SIG-M5 (cell line): ENCODE measurements at places on chromosomes 4 and X.

GRCh38 chr4:109959195-109959594 lies 46.5 kb downstream of the EGF start:
- DNase-seq: no peak

- DNase-seq: no peak
Observed at GRCh38 chr4:186717556-186717955, 6.1 kb downstream of the FAT1 start.

DNA sequence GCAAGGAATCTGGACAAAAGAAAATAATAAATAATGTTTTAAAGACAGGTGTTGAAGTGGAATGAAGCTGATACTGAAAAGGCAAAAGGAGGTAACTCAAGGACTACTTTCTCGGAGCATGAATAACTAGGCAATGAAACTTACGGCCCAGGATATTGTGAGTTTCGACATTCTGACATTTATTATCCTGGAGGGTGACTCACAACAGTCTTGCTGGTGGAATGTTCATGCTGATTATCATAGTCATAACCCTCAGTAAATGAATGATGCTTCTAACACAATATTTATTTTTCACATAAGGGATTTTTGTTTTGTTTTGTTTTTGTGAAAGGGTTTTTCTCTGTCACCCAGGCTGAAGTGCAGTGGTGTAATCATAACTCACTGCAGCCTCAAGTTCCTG lies 147.0 kb upstream of the HPGD start:
- no peak for DNase-seq

DNA sequence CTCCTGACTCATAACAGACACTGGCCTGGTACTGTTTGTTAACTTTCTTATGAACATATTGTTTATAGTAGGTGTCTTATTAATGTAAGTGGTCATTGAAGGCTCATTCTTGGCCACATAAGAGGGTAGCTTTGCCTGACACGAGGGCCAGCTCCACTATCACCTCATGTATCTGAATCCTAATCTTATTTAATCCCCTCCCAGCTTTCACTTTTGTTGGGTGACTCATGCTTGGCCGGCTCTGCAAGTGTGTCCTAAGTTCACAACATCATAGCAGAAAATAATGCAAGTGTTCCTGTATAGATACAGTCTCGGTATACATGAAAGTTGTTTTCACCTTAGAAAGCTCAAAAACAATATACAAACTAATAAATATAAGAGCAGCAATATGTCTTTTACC lies 283.8 kb downstream of the IQCM start:
- DNase-seq: no peak

DNA sequence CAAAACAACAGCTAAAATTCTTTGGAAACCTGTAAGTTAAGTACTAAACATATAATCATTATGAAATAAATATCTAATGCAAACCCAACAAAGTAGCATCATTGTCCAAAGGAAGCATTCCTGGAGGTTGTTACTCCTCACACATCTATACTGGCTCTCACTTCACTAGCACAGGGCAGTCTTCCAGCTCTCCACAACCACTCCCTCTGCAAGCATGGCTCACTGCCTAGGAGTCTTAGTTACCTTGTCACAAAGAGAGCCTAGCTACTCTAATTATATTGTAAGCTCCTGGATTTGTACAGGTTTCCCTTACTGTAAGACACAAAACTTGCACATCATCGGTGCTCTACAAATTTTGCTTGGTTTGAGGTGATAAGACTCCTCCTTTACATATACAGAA lies 76.1 kb downstream of the AMMECR1 start:
- DNase-seq: no peak

DNA sequence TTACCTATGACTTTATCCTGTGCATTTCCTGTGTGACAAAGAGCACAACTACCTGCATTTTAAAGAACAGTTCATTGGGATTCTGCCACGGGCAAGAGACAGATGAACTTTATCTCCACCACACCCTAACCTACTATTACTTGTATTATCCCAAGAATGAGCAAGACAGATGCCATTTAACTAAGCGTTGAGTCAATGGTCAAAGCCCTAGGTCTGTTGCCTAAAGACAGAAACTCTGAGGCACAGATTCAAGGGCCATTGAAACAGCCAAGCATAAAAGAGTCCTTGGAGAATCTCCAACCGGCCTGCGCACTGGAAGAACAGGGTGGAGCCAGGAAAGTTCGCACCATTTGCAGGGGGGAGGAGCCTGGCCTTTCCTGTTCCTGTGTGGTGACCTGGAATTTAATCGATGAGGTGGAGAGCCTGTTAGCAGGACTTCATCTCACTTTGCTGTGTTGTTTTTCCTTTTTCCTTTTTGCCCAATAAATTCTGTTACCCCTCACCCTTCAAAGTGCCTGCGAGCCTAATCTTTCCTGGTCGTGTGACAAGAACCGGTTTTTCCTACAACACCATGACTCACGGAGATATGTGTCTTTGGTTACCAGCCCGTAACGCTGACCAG lies 146.4 kb upstream of the DIAPH2 start:
- no peak for DNase-seq

GRCh38 chrX:123486297-123486696 lies 246.6 kb downstream of the THOC2 start:
- no peak for DNase-seq

- DNase-seq: no peak
Observed at GRCh38 chr4:87462102-87462501, 39.7 kb downstream of the NUDT9 start.

GRCh38 chrX:40158036-40158706 lies 60.4 kb upstream of the BCOR start:
- no peak for DNase-seq

GRCh38 chrX:22300130-22300529 lies 27.4 kb downstream of the CBLL2 start:
- DNase-seq: no peak

DNA sequence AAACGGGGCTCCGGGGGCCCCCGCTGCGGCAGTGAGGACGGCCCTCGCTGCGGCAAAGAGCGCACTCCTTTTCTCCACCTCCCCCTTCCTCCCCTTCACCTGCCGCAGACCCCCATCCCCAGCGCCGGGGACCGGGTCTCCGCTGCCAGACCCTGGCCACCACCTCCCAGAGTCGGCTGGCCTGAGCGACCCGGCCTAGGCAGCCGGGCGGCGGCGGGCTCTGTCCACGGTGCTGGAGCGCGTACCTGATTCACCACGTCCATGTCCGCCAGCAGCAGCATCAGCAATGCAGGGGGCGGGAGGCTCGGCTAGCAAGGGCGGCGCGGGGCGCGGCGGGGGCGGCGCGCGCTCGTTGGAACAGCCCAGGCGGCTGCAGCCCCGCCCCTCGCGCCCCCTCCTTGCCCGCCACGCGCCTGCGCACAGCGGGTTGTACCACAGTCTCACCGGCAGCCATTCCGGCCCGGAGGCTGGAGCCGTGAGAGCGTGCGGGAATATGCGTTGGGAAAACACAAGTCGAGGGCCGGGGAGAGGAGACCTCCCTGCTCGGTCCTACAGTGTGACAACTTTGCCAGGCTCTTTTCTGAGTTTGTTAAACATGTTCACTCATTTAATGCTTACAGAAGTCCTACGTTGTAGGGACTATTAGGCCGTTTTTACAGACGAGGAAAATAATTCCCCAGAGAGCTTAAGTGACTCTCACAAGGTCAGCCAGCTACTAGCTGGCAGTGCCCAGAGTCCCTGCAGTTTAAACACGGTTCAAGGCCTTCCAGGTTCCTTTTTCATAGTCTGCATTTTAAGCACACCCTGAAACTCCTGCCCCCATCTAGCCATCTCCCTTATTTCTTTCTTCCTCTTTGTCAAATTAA lies at the start of gene SYP:
Gene SYP, minus strand, starts transcription at position 288 of the 866 bp plus-strand sequence. Its CDS starts 7 bp downstream, at position 281.
- DNase-seq: no peak

DNA sequence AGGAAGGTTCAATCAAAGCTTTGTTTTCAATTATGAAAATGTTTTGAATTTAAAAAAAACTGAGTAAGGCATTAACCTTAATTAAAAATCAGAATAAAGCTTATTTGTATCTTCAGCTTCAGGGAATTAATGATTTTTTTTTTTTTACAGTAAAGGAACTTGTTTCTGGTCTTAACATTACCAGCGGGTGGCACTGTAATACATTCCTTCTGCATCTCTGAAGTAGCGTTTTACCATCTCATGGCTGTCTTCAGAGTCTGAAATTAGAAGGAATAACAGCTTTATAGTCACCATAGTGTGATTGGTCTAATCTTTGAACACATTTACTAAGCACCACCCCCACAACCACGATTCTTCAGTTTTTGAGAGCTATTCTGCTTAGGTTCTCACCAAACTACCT lies 102.6 kb downstream of the IL1RAPL2 start:
- DNase-seq: no peak

DNA sequence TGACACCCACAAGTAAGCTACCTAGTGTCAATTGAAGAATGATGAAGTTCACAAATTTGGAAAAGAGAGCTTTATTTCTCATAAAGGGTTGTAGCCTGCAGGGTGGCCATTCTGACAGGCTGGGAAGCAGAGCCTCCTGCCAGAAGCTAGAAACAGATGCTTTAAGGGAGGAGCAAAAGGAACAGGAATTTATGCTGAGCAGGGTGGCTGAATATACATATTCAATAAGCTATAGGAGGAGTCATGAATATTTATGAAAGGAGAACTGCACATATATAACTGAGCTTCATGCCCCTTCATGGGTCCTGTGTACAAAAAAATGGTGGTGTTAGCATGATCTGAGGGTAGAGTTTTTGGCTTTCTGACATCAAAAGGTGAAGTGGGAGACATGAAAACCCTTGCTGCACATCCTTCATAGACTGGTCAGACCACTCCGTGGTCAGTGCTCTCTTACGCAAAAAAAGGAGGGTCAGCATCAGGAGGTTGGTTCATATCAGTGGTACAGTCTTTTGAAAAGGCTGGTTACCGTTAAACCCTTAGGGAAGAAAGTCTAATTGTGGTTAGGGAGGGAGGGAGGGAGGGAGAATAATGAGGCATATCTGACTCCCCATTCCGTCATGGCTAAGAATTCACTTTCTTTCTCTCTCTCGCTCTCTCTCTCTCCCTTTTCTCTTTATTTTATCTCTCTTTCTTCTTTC lies 121.4 kb downstream of the LUZP4 start:
- DNase-seq: no peak

DNA sequence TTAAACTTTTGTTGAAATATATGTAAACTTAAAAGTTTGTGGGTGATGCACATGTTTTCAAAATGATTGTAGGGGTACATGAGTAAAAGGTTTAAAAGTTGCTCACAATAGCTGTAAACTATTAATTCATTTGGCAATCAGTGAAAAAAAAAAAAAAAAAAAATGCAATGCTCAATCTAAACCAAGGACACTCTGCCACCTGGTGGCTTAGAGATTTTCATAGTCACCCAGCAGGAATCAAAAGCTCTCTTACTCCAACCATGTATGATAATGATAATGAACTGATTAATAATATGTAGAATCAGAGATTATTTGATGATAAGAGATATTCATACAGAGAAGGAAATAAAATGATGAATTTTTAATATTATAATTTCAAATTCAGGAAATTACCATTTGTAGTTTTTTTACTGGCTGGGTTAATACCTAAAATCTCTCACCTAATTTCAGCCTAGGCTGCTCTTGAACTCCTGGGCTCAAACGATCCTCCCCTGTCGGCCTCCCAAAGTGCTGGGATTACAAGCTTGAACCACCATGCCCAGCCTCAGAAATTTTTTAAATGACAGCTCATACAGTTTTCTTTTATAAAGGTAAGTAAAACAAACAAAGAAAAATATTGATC lies 46.9 kb upstream of the SLC25A4 start:
- DNase-seq: no peak
